ENCODE measurements at places on chromosomes 1 and 21.

GRCh38 chr1:7258589-7259135 lies 473.4 kb downstream of the CAMTA1 start:
- no peak for DNase-seq

- peak; percentile 30 for DNase-seq
Measured at GRCh38 chr1:229068270-229068987, 202.5 kb upstream of the RAB4A start.

DNA sequence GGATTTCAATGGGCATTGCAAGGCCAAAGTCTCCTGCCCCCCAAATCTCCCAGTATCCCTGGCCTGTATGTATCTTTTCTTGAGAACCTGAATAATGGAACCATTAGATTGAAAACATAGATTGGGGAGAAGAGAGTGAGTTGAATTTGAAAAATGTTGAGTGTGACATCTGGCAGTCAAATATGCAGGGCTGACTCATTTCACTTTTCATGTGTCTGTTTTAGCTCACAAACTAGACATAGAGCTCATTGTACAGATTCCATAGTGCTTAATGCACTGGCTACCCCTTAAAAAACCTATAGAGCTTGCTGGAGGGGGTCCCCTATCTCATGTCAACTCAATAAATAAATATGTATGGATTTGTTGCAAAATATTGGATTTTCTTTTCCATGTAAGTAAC lies 30.8 kb downstream of the DDR2 start:
- DNase-seq = peak; percentile 27

DNA sequence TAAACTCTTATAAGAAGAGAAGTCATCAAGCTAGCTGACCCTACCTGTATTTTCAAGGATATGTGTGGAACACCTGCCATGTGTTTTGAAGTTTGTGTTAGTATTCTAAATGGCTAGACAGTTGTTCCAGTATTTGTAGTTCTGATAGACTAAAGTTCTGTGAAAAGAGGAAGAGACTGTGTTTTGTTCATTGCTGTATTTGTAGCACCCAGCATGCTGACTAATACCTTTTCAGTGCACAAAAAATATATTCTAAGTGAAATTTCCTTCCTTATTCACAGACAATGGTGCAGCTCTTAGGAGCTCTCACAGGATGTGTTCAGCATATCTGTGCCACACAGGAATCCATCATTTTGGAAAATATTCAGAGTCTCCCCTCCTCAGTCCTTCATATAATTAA lies 8.2 kb upstream of the METTL18 start:
- no peak for DNase-seq

DNA sequence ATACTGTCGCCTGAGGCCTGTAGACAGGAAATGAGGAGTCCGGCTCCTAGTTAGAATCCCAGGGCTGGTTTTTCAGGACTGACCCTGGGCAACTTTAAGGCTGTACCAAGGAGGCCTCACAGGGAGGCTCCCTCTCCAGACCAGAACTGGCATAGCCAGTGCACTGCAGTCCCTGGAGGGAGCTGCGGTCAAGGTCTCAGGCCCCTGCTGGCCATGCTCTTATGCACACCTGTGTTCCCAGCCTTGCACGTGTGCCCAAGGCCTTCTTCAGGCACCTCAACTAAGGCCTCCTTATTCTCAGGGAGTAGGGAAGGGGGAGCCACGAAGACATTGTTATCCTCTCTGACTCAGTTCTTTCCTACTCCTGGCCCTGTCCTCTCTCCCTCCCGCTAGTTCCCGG lies 22.0 kb upstream of the IFNAR1 start:
- DNase-seq = peak; percentile 46

DNA sequence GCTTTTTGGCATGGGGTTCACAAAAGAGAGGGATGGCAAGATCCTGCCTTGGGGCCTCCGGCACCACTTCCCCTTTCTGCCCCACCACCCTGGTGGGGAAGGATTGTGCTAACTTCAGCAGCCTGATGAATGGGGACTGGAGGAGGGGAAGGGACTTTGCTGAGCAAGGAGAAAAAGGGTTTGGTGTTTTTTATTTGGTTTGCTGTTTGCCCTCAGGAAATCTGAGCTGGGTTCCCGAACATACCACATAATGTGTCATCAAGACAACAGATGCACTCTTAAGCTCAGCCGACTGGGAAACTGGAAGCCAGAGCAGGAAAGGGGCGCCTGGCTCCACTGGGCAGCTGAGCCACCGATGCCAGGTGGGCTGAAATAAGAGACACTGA lies 19.8 kb downstream of the OLFML2B start:
- no peak for DNase-seq

DNA sequence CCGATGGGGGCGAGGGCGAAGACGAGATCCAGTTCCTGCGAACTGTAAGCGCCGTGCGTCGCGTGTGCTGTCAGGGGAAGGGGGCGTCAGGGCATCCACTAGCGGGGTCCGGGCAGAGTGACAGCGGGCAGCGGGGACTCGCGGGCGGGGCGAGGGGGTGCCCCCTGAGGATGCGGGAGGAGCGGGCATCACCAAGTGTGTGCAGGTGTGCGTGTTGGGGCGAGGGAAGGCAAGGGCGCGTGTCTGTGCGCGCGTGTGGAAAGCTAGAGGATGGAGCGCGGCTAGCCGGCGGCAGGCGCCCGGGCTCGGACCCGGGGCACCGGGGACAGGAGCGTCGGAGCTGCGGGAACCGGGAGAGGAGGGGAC lies 525 bp downstream of the RYR2 start:
- DNase-seq = no peak

DNA sequence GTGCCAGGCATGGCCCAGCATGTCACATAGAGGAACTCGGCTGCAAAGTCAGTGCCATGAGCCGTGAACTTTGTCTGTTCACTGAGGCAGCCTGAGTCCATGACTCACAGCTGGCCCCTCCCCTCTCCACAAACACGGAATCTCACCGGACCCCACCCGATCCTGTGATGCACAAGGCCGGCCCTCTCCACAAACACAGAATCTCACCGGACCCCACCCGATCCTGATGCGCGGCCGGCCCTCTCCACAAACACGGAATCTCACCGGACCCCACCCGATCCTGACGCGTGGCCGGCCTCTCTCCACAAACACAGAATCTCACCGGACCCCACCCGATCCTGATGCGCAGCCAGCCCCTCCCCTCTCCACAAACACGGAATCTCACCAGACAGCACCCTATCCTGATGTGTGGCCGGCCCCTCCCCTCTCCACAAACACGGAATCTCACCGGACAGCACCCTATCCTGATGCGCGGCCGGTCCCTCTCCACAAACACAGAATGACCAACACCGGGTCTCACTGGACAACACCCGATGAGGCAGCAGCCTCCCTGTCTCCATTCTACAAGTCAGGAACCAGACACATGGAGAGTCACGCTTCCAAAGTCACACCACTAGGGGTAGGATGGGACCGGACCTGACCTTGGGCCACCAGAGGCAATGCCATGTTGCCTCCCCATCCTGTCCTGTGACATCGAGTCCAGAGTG lies 39.6 kb upstream of the GPR153 start:
- DNase-seq = no peak

- DNase-seq = no peak
Measured at GRCh38 chr1:203215573-203215972, 13.9 kb downstream of the CHIT1 start.

DNA sequence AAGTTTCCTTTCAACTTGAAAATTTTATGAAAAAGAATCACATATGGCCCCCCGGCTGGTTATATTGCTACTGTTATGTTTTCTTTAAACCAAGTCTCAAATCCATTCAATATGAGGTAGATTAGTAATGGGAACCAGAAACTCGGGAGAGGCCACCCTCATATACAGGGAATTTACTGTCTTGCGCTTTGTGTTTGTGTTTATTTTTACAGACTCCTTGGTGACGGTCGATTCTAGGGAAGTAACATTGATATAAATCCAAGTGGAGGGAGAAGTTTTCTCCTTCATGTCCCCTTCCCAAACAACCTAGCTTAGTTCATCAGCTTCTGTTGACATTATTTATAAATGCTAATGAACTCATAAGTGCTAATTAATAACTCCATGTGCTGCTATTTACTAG lies 163.5 kb upstream of the LMO4 start:
- no peak for DNase-seq

- peak; percentile 13 for DNase-seq
Measured at GRCh38 chr1:88104236-88104635, 579.8 kb upstream of the PKN2 start.

DNA sequence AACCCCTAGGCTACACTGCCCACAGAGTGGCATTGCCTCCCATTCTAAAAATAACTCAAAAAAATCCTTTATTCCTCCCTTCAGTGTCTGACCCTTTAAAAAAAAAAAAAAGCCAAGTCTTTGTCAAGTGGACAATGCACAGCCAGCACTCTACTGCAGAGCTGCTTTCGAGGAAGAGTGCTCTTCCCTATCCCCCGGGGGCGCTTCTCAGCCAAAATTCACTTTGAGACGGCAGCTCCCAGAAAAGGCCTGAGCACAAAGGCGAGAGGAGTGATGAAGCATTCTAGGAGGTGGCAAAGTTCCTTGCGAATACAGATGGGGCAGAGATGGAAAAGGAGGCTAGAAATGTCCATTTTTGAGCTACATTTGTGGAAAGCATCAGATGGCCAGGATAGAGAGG lies 23.3 kb downstream of the EPHA10 start:
- DNase-seq = no peak

DNA sequence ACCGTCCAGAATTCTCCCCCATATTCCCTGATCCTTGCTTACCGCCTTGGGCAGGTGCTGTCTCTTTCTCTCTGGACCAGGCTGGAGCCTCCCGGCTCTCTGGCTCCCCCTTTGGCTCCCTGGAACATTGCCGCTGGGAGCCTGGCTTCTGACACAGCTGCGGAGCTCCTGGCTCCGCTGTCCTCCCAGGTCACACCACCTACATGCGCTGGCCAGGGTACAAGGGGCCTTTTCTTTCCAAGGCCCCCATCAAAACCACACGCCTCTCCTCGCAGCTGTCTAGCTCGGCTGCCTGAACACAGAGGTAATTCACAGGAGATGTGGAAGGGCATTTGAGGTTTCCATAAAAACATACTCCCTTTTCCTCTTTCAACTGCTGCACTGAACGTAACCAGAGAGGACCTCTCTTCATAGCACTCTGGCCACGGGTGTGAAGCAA lies 7.5 kb upstream of the ZNF648 start:
- DNase-seq = peak; percentile 64

GRCh38 chr1:11918799-11919519 lies 7.3 kb downstream of the KIAA2013 start:
- peak; percentile 87 for DNase-seq

DNA sequence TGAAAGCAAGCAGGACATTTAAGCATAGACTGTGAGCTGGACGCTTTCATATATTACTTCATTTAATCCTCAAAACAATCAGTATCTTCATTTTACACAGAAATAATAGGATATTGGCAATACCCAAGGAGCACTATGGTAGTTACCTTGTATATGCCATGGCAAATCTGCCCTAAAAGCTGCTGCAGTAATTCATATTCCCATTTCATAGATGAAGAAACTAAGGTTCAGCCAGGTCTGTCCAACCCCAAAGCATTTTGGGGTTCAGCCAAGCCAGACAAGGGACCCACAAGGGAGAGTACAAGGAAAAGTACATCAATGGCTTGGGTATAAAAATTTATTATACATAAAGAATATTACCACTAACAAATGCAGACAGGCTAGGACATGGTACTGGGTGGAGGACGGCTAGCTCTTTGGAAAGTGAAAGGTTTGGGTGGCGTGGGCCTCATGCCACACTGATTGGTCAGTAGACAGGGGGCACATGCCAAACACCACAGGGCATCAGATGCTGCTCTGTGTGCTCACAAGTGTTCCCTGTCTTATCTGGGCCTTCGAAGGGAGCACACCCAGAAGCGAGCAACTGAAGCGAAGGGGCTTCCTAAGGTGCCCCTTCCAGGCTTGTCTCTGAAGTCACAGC lies 23.9 kb upstream of the PTAFR start:
- no peak for DNase-seq

DNA sequence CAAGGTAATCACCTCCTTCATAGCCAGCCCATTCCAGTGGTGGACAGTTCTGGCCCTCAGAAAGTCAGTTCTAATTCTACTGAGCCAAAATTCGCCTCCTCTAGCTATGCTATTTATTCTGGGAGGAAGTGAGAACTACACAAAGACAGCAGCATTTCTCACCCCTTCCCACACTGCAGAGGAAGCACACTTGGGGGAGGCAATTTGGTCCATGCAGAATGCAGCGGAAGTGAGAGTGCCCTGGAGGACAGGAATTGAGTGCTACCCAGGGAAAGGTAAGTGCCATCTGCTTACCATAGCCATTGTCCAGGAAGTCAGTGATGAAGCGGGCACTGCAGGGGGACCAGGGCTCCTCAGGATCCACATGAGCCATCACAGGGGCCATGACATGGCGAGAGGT lies 3.7 kb downstream of the ADAMTS4 start:
- DNase-seq = no peak

GRCh38 chr1:87972811-87973210 lies 644.1 kb downstream of the LMO4 start:
- DNase-seq = no peak

GRCh38 chr1:204065174-204065985 lies 7.5 kb upstream of the SOX13 start:
- no peak for DNase-seq

DNA sequence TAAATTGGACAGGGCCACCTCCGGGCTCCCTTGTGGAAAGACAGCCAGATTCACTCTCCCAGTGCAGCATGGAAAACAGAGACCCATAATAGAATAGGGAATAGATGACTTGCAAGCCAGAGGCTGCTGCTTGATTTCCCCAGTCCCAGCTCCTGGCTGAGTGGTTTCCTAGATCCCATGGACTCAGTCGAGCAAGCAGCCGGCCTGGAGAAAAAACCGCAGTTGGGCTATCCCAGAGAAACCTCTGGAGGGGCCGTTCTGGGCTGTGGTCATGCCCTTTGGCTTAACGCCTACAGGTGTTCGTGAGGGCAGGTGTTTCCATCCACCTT lies 61.7 kb downstream of the ELK4 start:
- DNase-seq = no peak

- no peak for DNase-seq
Measured at GRCh38 chr1:41678111-41678878, 193.8 kb upstream of the EDN2 start.

DNA sequence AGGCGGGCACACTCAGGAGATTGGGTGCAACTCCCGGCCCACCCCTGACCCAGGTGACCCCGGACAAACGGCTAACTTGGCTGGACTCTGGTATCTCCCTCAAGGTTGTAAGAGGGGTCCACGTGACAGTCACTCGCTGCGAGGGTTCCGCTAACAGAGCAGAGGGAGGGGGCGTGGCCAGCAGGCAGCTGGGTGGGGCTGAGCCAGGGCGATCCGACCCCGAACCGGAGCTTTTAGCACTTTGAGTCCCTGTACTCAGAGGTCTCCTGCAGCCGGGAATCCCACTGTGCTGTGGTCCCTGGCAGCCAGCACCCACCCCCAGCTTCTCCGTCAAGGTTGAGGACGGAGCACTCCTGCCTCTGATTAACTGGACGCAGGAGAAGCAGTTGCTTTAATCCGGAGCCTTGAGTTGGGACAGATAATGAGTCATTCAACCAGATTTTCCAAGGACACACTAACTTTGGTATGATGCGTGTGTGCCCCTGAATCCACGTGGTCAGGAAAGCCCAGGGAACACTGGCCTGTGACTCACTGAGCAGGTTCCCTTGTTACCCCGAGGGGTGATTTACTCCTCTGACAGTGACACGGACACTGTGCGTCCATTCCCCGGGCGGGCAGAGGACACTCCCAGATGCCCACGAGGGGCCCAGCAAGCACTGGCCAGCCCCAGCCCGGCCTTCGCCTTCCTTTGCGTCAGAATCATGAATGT lies 16.8 kb downstream of the TRPM2 start:
- peak; percentile 25 for DNase-seq

GRCh38 chr21:44709426-44710293 lies 1.7 kb downstream of the TSPEAR start:
- no peak for DNase-seq

GRCh38 chr1:41268154-41268770 lies 26.2 kb upstream of the SCMH1 start:
- DNase-seq = peak; percentile 85

Data from trophoblast cell (in vitro differentiated cells and primary cell).